ENCODE measurements at places on chromosomes 5 and 9.

DNA sequence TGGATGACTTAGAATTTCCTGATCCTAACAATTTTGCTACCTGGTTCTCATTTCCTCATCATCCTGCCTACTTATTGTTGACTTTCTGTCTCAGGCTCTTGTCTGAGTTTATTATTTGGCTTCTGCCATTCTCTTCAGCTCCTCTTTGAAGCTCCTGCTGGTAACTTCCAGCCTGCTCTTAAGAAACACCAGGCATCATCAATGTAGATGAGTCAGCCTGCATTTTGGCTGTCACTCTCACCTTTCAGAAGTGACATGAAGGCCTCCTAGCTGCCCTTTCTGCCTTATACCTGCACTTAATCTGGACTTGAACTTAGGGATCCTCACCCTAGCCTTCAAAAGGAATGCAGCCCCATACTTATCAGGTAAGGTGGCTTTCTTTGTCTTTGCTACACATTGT is 551.8 kb upstream of the ZNF608 start:
- no peak for DNase-seq

DNA sequence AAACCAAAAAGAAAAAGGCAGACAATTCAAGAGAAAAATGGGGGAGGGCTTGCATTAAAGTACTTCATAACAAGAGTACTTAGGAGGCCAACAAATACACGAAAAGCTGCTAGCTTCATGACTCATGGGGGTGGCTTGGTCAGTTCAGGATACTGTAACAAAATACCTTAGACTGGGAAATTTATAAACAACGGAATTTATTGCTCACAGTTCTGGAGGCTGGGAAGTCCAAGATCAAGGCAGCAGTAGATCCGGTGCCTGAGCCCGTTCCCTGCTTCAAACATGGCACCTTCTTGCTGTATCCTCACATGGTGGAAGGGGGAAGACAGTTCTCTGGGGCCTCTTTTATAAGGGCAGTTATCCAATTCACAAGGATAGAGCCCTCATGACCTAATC is 111.4 kb downstream of the C9orf50 start:
- DNase-seq, result no peak

DNA sequence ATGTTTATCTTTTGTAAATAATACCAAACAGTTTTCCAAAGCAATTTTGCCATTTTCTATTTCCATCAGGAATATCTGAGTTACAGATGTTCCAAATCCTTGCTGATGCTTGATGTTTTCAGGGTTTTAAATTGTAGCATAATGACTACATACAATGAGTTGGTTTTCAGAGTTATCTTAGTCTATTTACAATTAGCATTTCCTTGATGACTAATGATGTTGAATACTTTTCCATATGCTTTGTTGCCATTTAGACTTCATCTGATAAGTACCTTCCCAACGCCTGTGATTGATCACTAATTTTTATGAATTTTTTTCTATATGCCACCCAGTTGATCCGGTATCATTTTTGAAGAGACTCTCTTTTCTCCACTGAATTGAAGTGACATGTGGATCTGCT is 102.3 kb downstream of the SLC25A46 start:
- DNase-seq, result no peak

GRCh38 chr9:134492721-134493460 is 148.7 kb upstream of the COL5A1 start:
- DNase-seq, result no peak

DNA sequence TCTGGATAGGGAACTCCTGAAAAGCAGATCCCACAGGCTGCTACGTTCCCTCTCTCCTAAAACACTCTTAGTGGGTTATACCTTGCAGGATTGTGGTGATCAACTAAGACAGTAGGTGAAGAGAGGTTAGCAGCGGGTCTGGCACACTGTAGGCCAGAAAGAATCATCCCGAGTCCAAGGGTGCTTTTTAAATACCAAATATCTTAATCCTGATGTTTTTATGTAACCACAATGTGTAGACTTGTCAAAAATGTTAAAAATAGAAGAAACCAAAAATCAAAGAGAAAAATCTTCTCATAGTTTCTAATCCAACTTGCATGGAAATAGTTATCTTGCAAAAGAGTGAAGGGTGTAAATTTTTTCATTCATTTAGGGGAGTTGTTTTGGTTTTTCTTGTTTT is 52.3 kb upstream of the IFNK start:
- no peak for DNase-seq

GRCh38 chr9:124017051-124017928 is 5.7 kb downstream of the LHX2 start:
- DNase-seq, result no peak

GRCh38 chr9:126343271-126343700 is 16.7 kb downstream of the MVB12B start:
- no peak for DNase-seq

DNA sequence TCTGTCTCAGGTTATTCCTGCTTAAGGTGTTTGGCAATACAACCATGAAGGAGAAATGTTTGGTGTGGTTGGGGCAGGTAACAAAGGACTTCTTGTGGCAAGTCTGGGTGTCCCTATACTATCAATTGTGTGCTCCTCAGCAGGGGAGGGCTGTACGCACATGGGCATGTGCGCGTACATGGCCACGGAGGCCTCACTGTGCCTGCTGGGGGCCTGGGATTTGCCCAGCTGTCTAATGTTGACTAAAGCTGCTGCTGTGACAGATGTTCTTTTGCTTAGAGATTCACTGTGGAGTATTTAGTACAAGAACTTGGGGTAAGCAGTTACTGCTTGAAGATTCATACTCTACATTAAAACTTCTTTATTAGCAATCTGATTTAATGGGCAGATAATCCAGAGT is 97.5 kb downstream of the HSPA4 start:
- no peak for DNase-seq

DNA sequence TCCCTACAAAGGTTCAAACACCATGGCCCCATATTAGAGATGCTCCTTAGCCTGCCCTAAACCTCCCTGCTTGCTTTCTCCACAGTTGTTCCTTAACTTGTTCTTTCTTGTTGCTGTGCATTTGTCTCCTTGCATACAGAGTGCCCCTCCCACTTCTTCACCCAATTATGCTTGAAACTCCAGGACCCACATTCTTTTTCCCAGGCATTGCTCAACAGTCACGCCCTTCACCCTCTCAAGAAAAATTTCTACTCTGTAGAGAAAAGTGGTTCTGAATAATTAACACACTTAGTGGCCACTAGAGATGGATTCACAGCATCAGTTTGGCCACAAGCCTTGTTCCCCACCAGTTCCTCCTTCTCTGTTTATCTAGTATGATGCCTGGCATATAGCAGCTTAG is 57.7 kb downstream of the NREP start:
- no peak for DNase-seq

DNA sequence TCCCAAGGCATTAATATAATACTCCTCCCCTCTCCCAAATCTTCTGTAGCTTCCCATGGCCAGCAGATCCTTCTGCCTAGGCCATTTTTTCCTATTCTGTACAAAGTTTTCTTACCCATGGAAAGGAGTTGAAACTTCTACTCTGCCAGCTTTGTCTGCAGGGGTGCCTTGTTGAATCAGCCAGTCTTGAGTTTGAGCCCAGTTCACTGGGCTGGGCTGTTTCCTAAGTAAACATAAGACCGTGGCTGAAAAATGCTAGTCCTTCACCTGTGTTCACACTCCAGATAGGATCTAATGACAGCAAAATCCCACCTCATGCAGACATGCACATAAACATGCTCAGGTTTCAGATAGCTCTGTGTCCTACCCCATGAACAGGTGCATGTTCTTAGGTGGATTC is 10.4 kb downstream of the TEX48 start:
- no peak for DNase-seq

DNA sequence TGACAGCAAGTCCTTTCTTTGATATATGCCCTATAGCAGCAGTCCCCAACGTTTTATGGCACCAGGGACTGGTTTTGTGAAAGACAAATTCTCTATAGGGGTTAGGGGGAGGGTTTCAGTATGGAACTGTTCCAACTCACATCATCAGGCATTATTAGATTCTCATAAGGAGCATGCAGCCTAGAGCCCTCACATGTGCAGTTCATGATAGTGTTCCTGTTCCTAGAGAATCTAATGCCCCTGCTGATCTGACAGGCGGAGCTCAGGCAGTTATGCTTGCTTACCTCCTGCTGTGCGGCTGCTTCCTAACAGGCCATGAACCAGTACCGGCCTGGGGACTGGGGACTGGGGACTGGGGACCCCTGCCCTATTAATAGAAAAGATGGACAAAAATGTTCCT is 2.7 kb upstream of the RAPGEF6 start:
- no peak for DNase-seq

DNA sequence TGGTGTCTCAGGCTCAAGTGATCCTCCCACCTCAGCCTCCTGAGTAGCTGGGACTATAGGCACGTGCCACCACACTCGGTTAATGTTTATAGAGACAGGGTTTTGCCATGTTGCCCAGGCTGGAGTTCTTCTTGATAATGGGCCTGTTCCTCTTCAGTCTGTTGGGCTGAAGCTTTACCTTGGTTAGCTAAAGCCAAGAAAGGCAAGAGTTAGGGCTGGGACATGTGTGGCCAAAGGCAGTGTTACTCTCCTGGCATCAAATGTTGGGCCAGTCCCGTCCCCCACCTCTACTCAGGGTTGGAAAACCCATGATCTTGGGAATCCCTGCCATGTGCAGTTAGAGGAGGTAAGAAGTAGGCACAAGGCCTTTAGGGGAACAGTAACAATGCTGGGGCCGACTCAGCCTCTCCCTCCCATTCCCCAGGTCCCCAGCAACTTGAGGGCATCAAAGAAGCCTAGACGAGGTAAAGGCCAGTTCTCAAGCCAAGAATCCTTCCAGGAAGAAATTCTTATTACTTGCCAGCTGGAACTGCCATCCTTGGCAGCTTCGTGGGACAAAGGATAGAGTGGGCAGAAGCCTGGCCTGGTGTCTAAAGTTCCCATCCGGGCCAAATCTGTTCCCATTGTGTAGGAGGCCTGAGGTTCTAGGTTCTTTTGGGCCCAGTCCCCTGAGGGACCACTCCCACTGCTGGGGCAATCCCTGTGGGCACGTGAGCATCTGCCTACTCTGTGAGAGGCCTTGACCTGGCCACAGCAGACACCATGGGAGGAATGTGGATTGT is 4.5 kb downstream of the EGR1 start:
- DNase-seq, result no peak

DNA sequence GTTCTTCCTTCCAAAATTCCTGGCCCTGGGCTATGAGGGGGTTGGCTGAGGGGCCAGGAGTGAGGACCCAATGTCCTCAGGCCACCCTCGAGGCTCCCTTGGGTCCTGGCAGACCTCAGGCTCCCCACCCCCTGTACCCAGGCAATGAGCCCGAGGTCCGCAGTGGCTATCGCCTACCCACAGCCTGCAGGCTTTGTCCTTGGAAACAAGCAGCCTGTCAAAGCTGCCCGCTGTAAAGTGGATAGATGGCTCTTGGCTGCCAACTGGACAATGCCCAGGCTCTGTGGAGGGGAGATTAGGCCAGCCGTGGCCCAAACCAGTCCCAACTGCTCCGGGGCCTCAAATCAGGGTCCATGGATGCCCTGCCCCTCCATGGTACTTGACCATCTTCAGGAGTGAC is 2.2 kb upstream of the ADGRD2 start:
- no peak for DNase-seq

DNA sequence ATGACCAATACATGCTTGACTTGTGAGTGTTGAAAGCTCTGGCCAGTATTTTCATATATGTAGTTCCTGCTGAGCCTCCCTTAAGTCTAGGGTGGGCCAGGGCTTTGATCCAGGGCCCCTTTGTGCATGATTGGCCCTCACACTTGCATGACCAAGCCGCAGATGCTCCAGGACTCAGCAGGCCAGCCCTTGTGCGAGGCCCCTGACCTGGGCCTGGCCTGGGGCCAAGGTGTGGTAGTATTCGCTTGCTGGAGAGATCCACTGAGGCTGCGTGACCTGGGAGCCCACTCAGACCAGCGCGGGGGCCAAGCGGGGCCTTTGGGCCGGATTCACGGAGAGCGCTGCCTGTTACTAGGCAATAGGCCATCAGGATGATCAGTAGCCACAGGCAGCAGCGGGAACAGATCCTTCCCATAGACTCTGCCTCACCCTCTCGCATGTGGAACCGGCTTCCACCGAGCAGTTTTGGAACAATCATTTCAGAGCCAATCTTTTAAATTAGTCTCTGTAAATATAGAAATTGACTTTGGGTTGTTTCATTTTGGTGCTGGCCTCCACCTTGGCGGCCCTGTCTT is 79.0 kb upstream of the PTCH1 start:
- DNase-seq, result no peak
